Left hindlimb (tissue), 1 donor: ENCODE measurements at places on chromosomes 7 and 10.

- DNase-seq, result no peak
Measured at GRCh38 chr7:69359003-69359700, 239.1 kb upstream of the AUTS2 start.

- no peak for DNase-seq
Measured at GRCh38 chr10:125559210-125559609, 123.8 kb downstream of the TEX36 start.

DNA sequence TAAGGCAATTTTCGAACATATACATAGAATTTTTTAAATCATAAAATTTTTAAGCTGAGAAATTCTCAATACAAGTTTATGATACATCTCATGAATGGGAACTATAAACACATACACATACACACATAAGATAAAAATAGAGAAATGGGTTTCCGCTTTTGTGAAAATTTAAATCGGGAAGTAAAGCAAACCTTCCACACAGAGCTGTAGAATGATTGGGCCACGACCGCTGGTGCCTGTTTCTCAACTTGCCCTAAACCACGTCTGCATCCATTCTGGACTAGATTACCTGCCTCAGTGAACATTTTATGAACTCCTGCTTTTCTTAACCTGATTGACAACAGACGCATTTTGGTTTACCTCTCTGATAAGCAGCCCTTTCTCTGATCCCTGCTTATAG, 264.4 kb downstream of the SKAP2 start:
- DNase-seq, result no peak

DNA sequence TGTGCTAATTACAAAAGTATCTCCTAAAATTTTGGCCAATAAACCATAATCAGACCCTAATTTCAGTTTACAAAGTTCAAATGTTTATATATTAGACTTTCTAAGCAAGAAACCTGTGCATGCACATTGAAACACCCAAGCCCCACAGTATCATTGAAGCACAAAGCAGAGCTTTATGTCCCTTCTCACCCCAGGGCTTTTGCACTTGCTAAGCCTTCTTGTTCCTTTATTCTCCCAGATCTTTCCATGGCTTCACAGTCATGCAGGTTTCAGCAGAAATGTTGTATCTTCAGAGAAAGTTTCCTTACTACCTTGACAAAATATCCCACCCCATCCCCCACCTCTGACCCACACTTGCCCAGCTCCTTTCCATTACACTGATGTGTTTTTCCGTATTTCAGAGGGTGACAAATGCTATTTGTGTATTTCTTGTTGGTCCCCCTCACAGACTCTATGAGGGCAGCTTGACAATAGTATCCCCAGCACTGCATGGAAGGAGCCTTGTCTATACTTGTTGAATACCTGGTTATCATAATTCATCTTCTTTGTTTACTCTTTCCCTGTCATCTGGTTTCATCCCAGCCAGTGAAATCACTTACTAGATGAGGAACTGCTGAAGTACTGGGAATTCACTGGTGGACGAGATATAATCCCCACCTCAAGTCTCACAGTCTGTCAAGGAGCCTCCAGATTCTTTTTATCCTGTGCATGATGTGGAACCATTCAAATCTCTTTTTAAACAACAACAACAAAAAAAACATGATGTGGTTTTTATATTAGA, 24.0 kb upstream of the PCGF5 start:
- DNase-seq, result no peak

- DNase-seq, result no peak
Measured at GRCh38 chr7:79332091-79332490, 121.4 kb downstream of the MAGI2 start.

- DNase-seq, result no peak
Measured at GRCh38 chr10:32104622-32105509, 48.6 kb upstream of the KIF5B start.

- no peak for DNase-seq
Measured at GRCh38 chr7:36011588-36011965, 141.5 kb upstream of the EEPD1 start.

DNA sequence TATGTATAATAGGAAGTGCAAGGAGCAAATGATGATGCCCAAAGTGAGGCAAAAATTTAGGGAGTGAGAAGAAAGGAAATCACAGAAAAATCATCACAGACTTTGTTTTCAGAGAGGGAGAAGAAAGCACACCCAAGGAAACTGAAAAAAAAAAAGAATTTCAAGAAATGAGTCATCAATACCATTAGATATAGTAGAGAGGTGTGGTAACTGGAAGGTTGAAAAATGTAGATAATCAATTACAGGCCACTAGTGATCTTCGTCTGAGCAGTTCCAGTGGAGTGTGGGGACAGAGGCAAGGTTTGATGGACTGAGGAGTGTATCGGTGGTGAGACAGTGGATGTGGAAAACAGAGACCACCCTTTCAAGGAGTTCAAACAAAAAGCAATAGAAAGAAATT, 31.7 kb downstream of the ASB4 start:
- no peak for DNase-seq

DNA sequence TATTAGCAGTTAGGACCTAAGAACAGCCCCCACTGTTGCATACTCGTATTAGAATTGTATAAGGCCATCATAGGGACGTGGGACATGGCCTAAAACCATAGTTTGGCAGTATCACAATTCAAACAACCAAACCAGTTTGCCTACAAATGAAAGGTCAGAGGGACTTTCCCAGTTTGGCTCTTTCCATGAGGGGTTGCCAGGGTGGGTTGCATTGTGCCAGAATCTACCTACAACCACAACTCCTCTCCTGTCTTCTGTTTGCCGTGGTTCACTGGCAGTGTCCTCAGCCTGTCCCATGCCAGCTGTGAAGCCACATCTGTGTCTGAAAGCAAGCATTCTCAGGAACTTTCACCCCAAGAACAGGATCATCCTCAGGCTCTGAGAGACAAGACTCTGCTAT, 44.5 kb downstream of the PIK3AP1 start:
- no peak for DNase-seq

GRCh38 chr10:119412244-119413092, 130.1 kb downstream of the RGS10 start:
- DNase-seq, result peak; percentile 86

GRCh38 chr7:90846192-90846591, 250.1 kb downstream of the CDK14 start:
- DNase-seq, result no peak
